Eye (tissue), 1 donor: ENCODE measurements at places on chromosomes 6 and 20.

- no peak for DNase-seq
Observed at GRCh38 chr6:17062871-17063440, 38.9 kb upstream of the STMND1 start.

GRCh38 chr6:163136681-163137397 is 277.7 kb upstream of the QKI start:
- DNase-seq, result no peak

DNA sequence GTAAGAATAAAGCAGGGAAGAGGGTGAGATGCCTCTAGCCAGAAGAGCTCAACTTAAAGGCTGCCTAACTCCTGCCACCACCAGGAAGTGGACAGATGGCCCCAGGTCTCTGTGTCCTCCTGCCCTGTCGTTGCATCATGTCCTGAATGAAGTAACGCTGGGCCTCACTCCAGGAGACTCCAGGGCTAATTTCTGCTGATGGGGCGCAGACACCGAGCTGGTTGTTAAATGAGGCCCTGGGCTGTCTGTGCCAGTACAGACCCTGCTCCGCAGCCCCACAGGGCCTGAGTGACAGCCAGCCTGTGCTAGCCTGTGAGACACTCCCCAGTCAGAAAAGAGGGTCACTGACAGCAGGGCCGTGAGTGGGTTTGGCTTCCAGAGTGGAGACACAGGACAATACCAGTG is 6.5 kb downstream of the IP6K3 start:
- no peak for DNase-seq

DNA sequence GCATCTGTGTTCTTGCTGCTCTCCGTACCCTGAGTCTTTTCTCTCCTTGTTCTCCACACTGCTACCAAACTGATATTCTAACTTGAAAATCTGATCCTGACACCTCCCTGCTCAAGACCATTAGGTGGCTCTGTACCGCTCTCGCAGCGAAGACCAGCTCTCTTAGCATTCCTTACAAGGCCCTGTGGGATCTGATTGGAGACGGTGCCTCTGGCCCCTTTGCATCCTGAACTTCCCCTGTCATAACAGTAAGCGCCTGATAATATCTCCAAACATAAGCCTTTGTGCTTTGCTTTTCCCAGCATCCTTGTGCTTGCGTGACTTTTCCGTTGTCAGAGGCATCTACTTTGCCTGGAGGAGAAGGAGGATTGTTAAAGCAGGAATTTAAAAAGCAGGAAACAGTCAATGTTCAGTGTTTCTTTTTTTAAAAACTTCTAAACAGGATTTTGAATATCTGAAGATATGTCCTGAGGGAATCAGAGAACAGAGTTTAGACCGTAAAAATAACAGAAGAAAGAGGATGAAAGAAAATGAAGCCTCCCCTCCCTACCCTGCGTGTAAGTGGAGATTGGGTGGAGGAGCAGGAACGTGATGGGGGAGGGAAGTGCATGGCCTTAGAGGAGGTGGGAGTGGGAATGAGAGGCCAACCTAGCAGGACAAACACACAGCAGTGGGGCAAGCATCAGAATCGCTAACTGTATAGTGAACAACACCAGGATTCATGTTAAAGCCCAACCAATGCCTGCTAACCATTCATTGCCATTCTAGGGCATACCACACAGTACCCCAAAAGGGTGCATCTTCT is 89.2 kb upstream of the STMND1 start:
- DNase-seq, result peak; percentile 55

- peak; percentile 78 for DNase-seq
Observed at GRCh38 chr20:58868795-58869194, 16.3 kb downstream of the GNAS start.

- DNase-seq, result no peak
Observed at GRCh38 chr6:7235712-7236305, 77.2 kb downstream of the SSR1 start.

- DNase-seq, result no peak
Observed at GRCh38 chr6:140844167-140844566, 1288.6 kb upstream of the GJE1 start.

- no peak for DNase-seq
Observed at GRCh38 chr6:33250731-33251130, 20.9 kb downstream of the VPS52 start.

DNA sequence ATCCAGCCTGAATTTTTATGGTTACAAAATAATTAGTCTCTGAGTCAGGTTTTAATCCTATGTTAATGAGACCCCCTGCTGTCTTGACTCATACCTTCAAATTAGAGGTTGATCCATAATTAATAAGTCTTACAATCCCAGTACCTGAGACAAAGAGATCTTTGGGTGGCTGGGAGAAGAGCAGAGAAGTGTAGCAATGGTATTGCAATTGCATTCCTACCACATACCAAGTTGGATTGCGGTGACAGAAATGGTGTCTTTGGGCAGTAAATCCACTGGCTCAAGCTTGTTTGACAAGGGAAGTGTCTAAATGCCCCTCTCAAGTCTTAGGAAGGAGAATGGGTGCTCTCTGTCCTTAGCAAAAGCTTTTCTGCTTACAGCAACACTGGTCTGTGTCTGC is 150.4 kb downstream of the BTBD3 start:
- DNase-seq, result peak; percentile 24

DNA sequence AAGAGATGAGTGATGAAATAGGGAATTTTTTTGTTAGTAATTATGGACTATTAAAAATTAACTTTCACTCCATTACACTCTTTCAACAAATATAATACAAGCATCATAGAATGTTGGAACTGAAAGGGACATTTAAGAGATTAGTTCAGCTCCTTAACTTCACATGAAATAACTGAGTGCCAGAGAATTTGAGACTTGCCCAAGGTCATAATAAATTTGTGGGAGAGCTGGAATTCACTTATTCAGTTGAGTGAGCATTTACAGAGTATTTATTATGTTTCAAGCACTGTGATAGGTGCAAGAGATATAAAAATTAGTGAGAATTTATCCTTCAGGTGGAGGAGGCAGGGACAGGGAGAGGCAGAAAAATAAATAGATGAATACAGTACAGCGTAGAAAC is 154.6 kb downstream of the KCNQ5 start:
- no peak for DNase-seq

GRCh38 chr20:36541227-36541767 is at the start of gene MYL9:
TSS of gene MYL9 (plus strand) at chr20:36541519. CDS start at chr20:36544885, 3,366 bp downstream.
- peak; percentile 66 for DNase-seq

GRCh38 chr20:19555726-19556125 is 202.3 kb upstream of the RIN2 start:
- DNase-seq, result no peak

DNA sequence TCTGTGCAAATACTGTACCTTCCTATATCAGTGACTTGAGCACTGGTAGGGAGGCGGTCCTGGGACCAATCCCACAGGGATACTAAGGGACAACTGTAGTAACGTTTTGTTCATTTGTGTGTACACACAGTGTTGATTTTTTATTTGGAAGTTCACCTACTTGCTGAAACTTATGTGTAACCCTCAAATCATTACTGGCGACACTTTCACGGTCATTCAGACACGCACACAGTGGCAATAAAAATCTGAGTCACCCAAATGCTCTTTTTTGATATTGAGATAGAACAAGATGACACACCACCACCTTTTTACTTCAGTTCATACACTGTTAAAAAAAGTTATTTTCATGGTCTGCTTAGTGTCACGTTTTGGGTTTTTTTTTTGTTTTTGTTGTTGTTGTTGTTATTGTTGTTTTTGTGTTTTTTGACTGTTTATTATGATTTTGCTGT is 79.8 kb downstream of the QKI start:
- no peak for DNase-seq

GRCh38 chr20:47774131-47774777 is 11.0 kb downstream of the SULF2 start:
- DNase-seq, result peak; percentile 57

DNA sequence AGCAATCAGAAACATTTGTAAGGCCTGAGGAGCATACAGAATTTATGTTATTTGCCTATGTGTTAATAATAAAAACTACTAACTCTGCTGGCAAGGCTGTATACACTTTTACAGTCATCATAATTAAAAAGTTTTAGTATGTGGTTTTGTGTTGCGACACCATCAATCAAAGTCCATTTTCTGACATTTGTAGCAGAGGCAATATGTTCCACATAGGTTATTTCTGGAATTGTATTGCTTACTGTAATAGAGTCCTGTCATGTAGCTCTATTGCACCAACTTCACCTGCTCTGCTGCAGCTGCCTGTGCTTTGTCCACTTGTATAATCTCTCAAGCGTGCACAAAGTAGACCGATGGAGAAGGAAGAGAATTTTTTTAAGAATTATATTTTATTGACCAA is 501.8 kb downstream of the HACE1 start:
- DNase-seq, result peak; percentile 2

- DNase-seq, result no peak
Observed at GRCh38 chr6:24207413-24207812, 81.4 kb downstream of the NRSN1 start.

- peak; percentile 76 for DNase-seq
Observed at GRCh38 chr6:90466154-90466940, 120.5 kb downstream of the MAP3K7 start.

GRCh38 chr6:30618270-30618797 is 694 bp downstream of the MRPS18B start:
- no peak for DNase-seq

DNA sequence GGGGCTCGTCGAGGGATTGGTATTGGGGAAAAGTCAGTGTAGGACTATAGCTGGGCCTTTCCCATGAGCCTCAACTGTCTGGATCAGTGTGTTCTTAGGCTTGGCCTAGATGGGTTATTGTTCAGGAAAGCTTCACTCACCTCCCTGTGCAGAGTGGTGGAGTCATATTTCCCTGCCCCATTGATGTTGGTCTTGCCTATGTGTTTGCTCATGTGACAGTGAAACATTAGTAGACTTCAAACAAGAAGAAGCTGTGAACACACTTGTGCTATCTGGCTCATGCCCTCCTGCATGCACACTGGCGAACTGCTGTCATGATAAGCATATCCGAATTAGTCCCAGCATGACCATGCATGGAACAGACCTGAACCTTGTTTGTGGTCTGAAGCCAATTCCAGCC is 171.1 kb downstream of the DHX35 start:
- no peak for DNase-seq

GRCh38 chr6:84136364-84137050 is 90.9 kb downstream of the CEP162 start:
- DNase-seq, result no peak

DNA sequence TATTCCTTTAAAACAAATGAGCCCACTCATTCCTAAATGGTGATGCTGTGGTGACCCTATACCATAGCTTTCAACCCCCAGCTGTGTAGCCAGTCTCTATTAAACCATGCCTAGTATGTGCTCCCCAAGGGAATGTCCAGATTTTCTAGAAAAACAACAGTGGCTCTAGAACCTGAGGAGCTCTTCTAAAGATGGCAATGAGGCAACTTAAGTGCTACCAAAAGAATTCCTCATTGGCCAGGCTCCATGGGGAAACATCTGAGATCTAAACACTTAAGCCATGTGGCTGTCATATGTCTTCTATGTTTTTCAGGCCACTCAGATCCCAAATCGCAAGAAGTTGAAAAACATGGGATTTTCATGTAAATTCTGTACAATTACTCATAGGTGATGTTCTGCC is 191.0 kb downstream of the TPBG start:
- DNase-seq, result no peak

DNA sequence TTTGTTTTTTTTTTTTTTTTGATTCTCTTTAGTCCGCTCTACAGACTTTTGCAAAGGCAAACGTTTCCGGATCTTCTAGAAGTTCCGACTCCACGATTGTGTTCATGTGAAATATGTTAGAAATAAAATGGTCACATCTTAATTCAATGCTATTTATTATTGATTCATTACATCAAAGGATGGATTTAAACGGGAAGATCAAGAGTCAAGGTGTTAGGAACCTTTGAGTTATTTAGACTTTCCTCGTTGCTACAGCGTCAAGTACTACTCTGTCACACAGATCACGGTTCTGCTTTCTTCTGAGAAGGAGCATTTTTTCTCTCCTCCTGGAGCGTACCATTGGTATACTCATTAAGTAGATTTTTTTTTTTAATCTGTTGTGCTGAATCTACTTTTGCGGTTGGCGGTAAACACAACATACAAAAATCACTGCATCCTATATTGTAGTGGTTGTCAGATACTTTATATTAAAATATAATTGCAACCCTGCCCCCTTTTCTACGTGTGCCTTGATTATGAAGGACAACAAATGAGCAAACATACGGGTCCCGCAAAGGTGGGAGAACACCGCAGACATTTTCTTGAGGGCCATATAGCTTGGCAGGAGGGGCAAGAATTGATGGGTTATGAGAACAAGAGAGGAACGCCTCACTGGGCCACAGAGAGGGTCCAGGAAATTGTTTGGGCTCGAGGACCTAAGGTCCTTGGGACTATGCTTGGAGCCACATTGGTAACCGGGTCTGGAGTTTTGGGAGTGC is 17.5 kb downstream of the HMGN4 start:
- DNase-seq, result no peak

GRCh38 chr6:121285041-121285440 is 49.2 kb downstream of the TBC1D32 start:
- no peak for DNase-seq

- no peak for DNase-seq
Observed at GRCh38 chr6:72657407-72658197, 35.7 kb downstream of the KCNQ5 start.

DNA sequence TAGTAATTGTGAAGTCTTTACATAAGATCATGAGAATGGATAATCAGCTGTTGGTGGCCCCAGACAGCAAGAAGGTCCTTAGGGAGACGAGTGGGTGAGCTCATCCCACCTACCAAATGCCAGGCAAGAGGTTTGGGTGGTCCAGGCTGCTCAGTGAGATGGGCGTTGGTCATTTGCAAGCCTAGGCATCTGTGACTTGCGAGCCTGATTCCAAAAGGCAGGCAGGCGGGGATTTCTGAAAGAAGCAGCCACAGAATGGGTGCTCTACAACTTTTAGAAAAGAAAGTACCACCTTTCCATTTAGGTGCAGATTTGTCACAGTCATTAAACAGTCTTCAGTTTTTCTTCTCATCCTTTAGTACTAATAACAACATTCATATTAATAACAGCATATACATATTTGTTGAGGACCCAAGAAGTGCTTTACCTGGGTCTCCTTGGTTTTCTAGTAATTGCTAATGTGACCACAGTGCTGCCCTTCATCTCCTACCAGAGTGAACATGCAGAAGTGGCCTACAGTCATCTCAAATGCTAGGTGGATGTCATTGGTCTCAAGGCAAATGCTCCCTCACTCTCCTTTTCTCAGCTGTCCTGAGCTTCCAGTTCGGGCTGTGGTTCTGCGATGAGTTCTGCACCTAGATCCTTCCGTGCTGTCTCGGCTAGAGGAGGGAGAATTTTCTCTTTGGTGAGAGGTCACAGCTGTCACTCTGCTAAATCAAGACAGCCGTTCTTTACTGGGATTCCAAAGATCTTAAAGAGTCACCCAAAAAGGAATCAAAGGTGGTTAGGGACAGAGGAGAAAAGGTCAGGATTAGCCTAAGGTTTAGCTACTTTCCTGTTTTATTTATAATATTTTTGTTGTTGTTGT is 2.7 kb downstream of the WRNIP1 start:
- no peak for DNase-seq

GRCh38 chr20:550611-551010 is 7.0 kb upstream of the CSNK2A1 start:
- DNase-seq, result no peak

DNA sequence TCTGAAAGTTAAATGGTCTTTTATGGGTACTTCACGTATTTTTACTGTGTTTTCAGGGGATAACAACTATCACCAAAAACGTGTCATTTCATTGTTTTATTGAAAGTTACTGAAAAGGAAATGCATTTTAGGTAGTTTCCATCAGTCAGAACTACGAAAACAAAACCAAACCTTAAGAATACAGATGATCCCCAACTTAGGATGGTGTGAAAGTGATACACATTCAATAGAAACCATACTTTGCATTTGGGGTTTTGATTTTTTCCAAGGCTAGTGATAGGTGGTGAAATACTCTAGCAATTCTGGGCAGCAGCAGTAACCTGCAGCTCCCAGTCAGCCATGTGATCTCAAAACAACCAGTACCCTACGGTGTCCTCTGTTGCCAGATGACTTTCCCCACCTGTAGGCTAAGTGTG is 25.9 kb upstream of the EFHC1 start:
- no peak for DNase-seq
